Gastroesophageal sphincter (tissue), 4 donors: ENCODE measurements at places on chromosomes 3 and 15.

DNA sequence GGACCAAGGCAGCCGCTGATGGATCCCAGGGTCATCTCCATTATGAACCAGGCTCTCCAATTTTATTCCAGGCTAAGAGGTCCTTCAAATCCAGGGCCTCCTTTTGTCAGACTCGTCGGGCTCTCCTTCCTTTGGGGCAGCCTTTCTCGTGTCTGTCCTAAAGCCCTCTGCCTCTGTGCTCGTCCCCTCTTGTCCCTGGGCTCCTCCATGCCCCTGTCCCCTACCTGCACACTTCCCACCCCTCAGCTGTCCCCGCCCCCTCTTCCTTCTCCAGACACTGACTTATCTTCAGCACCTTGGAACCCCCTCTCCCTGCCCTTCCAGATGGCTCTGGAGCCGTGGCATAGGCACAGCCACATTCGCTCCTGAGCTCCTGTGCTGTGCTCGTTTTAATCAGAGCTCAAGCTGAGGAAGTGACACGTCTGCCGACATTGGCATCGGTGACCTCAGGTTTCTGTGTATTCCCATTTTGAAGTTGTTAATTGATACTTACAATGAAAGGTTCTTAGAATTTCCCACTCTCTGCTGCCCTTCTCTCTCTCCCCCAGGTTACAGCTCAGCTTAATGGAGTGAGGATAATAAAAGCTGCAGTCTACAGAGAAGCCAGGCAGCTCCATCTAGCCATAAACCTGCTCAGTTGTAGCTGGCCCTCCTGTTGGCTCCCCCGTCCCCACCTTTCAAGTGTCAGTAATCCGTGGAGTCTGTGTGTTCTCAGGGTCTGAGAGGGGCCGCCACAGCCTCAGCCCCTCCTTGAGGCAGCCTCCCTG, 51.1 kb upstream of the SEC22A start:
- no peak for ATAC-seq

- ATAC-seq, result no peak
Observed at GRCh38 chr3:196142202-196142956, 60.5 kb upstream of the TFRC start.

DNA sequence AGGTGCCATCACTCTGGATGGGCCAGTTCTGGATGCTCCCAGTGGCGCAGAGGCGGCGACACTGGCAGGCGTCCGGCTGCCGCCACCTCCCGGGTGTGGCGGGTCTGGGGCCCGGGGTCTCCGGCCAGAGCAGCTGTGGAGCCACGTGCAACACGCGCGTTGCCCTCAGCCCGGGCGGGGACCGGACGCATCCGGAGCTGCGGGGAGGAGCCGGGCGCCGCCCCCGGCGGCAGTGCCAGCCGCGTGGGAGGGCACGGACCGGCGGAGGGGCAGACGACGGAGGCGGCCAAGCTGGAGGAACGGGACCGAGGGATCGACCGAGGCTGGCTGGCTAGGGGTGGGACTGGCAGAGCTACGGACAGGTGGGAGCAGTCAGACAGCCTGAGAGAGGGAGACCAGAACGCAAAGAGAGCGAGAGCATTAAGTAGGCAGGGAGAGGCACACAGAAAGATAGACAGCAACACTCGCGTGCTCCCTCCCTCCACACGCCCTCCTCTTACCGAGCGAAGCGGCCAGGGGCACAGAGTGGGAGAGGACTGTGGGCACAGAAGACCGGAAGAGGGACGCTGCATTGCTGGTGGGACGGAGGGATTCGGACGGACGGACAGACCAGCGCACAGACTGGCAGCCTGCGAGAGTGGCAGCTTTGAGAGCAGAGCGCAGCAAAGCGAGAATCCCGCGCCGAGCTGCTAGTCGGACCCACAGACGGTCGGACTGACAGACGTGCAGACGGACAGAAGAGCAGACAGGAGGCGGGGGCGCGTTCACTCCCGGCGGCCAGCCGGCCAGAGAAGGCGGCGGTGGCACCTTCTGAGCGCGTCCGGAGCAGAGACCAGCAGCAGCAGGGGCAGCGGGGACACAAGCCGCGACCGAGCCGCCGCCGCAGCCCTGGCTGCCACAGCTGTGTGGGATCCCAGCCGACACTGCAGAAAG, at the start of gene ARPP21:
Gene ARPP21 (plus strand): TSS at position 272 of the 933 bp plus-strand sequence. CDS start 42,227 bp downstream, outside the sequence.
- ATAC-seq, result peak; percentile 43

DNA sequence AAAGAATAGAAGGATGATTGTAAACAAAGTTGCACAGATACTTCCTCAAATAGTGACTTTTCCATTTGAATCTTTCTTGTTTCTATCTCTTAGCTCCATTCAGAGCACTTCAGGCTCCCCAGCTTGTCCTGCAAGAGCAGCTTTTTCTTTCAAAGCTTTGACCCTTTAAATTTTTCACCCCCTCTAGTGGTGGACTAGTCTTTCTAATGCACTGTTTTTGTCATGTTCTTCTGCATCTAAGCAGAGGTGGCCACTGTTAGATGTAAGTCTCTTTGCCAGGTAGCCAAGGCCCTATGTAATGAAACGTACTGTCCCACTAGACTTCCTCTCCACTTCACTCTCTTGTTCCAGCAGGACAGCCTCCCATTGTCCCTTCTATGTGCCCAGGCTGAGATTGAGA, 74.0 kb upstream of the MANF start:
- ATAC-seq, result no peak
